ENCODE measurements at places on chromosomes 16 and 17.

GRCh38 chr17:27455236-27455913 lies 873 bp upstream of the KSR1 start:
- peaks cover 18% of the 10 kb centered on the region for H3K4me1 ChIP-seq
- H3K27ac ChIP-seq: peak overlapping the region; percentile 89
- no peaks in the 10 kb centered on the region for H3K36me3 ChIP-seq
- H3K4me3 ChIP-seq: peak overlapping the region; percentile 91

- peaks cover 39% of the 10 kb centered on the region for H3K4me1 ChIP-seq
- H3K36me3 ChIP-seq: no peaks in the 10 kb centered on the region
- H3K27ac ChIP-seq: no peak overlapping the region
- DNase-seq: no peak
- no peaks in the 10 kb centered on the region for H3K27me3 ChIP-seq
- H3K4me3 ChIP-seq: no peak overlapping the region
Measured at GRCh38 chr16:48617711-48618148, 7.8 kb upstream of the N4BP1 start.

- no peaks in the 10 kb centered on the region for H3K36me3 ChIP-seq
- H3K27ac ChIP-seq: no peak overlapping the region
- no peak overlapping the region for H3K4me3 ChIP-seq
- no peak for DNase-seq
Measured at GRCh38 chr17:81996232-81996756, 18.9 kb downstream of the ASPSCR1 start.

- H3K27ac ChIP-seq: no peak overlapping the region
- peaks cover 23% of the 10 kb centered on the region for H3K4me1 ChIP-seq
- no peak overlapping the region for H3K4me3 ChIP-seq
- no peak for DNase-seq
Measured at GRCh38 chr16:521381-522210, 5.9 kb upstream of the CAPN15 start.

DNA sequence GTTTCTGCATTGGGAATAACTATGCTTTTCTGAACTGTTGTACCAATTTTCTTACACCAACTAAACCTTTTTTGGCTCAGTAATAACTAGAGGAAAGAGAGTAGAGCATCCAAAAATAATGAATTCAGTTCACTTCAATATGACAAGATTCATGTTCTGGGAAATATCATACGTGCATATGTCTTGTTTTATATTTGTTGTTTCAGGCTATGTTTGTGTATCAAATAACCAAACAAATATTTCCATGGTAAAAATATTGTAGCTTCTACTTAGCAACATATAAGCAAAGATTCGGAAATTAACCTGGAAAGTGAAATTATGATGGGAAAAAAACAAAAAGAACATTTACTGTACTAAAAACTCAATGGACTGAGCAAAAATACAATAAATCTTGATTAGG lies 503.2 kb downstream of the TMEM114 start:
- no peaks in the 10 kb centered on the region for H3K36me3 ChIP-seq
- H3K4me3 ChIP-seq: no peak overlapping the region
- no peaks in the 10 kb centered on the region for H3K27me3 ChIP-seq
- H3K4me1 ChIP-seq: no peaks in the 10 kb centered on the region

All from esophagus squamous epithelium (tissue), 5 donors.